ENCODE measurements at places on chromosomes 12 and 14.

DNA sequence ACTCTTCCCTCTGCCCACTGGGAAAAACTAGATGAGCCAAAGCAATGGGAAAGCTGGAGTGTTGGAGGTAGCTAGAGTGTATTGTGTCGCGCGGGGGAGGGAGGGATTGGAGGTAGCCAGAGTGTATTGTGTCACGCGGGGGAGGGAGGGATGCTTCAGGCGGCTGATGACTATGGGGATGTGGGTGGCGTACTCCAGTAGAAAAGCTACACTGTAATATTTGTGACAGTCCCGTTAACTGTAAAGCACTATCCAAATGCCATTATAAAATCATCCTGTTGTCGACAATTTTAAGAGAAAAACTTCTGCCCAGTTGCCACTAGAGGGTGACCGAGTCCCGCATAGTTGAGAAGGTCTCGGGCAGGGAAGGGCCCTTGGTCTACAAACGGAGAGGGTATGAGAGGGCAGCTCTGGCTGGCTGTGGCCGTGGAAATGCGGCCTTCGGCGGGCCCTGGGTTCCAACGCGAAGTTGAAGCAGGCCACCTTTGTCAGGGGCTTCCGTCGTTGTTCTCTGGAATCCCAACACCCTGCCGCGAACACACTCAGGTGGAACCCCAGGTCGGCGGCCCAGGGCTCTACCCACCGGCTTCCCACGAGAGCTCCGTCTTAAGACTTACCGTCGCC, 15.1 kb upstream of the PLEK2 start:
- DNase-seq, result peak; percentile 82

DNA sequence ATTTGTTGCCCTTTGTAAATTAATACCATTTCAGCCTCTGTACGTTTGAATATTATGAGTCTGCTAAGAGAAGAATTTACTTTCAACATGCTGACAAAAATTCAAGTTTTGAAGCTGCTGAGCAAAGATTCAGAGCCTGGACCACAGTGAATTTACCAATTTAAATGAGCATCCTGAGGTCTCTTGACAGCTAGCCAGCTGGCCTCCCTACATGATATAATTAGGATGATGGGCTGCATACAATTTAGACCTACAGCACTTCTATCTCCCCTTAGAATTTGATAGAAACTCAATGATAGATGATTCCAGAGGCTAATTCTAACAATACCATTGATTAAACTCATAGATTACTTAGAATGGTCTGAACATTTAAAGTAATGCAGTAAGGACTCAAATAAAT, 10.0 kb upstream of the EEA1 start:
- no peak for DNase-seq

GRCh38 chr12:114141921-114142564, 175.9 kb upstream of the RBM19 start:
- no peak for DNase-seq

- no peak for DNase-seq
These were observed 227.7 kb downstream of the NOVA1 start for GRCh38 chr14:26370115-26370514.

- no peak for DNase-seq
These were observed 48.5 kb downstream of the PITPNM2 start for GRCh38 chr12:123102366-123102765.

GRCh38 chr14:105203057-105203531, 22.0 kb upstream of the NUDT14 start:
- peak; percentile 55 for DNase-seq

GRCh38 chr14:100557658-100558057, 29.6 kb downstream of the BEGAIN start:
- DNase-seq, result peak; percentile 41

DNA sequence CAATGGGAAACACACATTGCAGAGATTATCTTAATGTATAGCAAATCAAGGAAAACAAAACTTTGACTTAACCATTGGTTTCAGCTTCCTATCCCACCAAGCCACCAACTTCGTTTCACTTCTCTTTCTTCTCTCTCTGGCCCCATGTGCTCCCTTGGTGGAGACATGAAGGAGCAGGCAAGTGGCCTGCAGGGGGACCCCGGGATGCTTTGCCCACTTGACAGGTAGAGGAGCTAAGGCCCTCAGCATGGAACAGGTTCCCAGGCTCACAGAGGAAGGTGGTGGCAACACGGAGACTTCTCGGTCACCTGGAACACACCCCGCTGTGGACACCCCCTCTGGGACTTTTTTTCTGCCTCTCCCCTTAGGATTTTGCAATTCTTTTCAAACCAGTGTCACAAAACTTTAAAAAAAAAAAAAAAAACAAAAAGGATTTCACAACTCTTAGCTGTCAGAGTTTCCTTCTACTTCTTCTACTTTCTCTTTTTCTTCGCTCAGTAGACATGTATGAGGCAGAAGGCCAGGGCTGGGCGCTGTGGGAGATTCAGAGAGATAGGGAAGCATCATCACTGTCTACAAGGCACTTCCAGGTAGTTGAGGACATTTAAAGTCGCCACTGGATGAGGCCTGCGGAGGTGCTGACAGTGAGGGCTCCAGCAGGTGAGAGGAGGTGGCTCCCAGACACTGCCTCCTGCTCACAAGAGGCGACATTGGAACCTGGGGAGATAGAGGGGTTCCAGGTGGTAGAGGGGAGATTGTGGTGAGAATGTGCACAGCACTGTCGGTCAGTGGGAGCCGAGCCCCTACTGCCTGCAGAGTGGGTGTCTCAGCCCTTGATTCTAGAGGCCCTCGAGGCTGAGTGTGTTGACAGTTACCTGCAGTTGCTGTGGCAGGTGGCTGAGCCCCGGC, 119.6 kb downstream of the GCH1 start:
- no peak for DNase-seq

- DNase-seq, result no peak
These were observed 25.2 kb downstream of the SLC24A4 start for GRCh38 chr14:92348154-92348553.

- DNase-seq, result no peak
These were observed 376.0 kb downstream of the C12orf75 start for GRCh38 chr12:105706321-105706972.

GRCh38 chr14:61466905-61467280, 145.5 kb downstream of the PRKCH start:
- no peak for DNase-seq

DNA sequence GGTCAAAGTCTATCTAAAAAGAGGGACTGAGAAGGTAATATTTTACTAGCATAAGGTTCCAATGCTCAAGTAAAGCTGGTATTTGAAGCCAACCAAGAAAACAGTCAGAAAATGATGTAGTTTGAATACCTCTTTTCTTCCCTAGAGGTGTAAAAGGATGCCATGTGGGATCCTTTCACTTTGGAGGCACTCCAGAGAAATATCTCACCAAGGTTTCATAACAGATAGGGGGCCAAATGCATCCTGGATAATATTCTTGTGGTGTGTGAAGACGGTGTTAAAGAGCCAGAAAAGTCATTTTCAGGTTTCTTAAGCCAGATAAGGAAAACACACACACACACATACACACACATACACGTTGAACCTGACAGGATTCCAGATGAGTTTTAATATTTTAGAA, 136.1 kb upstream of the PRKD1 start:
- DNase-seq, result no peak

DNA sequence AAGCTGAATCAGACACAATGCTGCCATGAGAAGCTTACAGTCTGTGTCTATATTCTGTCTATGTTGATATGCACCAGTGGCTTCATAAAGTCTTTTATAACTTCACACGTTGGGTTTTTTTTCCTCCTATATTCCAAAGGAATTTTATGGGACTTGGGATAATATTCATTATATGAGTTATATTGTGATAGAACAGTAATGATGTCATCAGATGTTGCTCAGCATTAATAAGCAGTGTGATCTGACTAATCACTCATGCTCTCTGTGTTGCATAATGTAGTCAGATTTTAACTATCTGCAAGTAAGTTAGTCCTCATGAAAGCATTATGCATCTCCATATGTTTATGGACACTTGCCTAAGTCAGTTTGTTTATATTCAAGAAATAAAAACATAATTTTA, 159.6 kb downstream of the PLCZ1 start:
- DNase-seq, result no peak

- no peak for DNase-seq
These were observed 80.8 kb downstream of the TMTC1 start for GRCh38 chr12:29702972-29703371.

DNA sequence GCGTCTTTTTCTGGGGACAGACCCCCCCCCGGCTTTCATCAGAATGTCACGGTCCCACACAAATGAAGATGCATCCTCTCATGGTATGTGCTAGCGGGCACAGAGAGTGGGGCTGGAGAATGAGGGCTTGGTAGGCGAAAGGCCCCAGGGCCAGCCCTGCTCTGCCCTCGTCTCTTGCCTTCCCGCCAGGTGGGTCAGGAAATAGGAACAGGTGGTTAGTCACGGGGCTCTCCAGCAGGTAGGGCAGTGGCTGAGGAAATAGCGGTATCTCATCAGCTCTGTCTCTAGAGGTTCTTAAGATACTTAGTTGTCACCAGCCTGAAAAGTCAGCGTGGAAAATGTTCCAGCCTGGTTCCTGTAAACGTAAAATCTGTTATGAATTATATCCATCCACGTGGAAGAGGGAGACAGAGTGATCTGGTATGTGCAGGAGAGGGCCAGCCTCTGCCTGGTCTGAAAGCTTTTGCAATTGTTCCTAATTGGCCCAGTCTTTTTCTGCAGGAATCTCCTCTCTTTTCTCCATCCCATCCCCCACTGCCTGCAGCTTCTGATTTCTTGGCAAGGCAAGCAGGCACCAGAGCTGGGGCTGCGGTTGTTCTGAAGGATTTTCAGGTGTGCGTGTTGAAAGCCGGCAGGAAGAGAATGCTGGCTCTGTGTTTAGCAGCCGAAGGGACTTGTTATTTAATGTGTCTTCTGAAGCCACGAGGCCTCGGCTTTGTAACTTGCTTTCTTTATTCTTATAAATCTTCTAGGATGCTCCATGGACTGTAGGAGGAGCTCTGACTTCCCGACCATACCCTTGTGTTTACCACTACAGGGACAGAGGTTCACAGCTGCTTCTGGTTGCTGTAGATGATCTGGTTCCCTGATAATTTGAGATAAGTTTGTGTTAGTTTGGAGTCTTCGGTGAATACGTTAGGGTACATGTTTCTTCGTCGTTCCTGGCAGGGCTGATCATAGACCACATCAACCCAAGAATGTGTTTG, 131.1 kb downstream of the CACNA1C start:
- DNase-seq, result no peak

DNA sequence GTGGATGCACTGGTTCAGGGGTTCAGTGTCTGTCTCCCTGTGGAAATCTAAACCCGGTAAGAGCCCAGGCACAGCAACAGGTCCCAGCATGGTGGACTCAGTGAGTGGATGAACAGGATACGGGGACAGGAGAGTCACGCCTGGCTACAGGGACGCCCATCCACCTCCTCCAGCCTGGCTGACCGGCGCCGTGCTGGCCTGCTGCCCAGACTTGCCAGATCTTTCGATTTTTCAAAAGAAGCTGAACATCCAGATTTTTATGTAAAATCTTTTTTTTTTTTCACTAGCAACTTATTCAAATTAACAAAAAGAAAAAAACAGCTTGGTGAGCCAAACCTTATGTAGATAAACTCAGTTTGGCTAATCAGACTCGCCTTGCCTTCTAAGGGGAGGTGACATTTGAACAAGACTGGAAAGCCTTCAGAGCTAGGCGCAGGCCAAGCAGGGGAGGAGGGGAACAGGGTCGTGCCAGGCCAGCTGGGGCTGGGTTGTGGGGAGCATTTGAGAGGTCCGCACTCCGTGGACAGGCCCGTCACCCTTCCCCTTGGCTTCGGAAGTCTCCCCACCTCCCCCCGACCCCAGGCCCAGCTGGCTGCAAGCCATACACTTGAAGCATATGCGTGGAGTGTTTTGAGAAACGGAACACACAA, 87.8 kb upstream of the NCOR2 start:
- peak; percentile 78 for DNase-seq

DNA sequence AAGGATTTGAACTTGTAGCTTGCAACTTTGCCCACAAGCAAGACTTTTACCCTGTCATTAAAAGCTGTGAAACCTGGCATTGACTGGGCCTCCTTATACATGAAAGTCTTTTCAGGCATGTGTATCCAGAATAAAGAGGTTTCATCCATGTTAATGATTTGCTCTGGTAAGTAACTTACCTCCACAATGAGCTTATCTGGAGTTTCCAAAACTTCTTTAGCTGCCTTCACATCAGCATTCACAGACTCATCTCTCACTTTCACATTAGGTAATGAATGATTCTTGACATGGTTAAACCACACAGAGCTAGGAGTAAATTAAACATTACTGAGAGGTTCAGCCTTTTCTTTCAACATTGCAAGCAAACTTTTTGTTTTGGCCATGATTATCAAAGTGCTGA, 234.4 kb upstream of the CLEC14A start:
- DNase-seq, result no peak

DNA sequence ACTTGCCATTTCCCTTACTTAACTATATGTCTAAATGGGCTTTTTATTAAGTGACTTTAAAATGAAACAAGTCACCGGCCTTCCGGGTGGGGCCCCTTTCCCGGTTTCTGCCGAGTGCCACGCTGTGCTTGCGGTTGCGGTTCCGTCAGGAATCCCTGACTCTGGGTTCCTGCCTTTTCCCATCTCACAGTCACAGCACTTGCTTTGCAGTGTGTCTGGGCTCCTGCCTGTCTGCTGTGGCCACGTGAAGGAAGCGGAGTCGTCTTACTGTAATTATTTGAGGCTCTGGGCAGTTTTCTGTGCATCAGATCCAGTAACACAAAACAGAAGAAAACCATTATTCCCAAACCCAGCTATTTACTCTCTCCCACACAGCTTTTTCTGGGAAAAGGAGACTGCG, 44.0 kb upstream of the FRMD6 start:
- no peak for DNase-seq

DNA sequence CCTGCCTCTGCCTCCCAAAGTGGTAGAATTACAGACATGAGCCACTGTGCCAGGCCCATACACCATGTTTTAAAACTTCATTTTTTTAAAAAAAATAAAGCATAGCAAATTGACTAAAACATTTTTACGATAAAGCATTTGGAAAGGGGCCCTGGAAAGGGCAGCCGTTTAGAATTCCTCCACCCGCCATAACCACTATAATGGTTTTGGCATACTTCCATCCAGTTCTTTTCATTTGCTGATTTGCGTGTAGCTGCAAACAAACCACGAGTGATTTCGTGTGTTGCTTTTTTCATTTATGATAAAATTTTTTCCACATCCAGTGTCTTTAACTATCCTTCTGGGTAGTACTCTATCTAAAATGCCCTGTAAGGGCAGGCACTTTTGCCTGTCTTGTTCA, 91.8 kb upstream of the RIN3 start:
- no peak for DNase-seq

- peak; percentile 8 for DNase-seq
These were observed 279.3 kb downstream of the MED13L start for GRCh38 chr12:115998119-115998633.

- no peak for DNase-seq
These were observed 76.8 kb downstream of the NUMB start for GRCh38 chr14:73381380-73382013.

Data from NCI-H2171 (cell line).